ENCODE measurements at places on chromosomes 13 and 19.

DNA sequence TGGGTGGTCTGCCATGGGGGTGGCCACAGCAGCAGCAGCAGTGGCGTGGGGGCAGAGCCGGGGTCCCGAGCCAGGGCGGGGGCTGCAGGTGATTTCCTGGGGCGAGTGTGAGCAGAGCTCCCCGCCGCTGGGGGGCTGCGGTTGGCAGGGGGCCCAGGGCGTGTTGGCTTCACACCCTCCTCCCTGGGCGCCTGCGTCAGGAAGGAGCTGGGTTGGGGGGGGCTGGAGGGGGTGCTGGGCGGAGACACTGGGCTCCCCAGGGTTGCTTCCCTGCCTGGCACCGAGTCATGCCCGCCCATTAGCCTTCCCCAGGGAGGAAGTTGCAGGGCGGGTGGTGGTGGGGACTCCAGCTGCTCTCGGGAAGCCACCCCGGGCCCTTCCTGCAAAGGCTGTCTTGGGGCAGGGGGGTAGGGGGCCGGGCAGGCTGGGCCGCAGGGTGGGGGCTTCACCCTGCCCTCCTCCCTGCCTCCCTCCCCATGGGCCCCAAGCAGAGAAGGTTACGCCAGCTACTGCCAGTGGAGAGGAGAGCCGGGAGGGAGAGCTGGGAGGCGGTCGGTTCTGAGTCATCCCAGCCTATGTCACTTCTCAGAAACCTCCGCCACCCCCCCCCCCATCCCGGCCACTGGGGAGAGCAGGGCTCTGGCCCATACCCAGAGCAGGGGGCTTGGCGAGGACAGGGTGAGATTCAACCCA lies 4.6 kb downstream of the MIDN start:
- DNase-seq = no peak

GRCh38 chr13:30027569-30028455 lies 177.4 kb upstream of the UBL3 start:
- DNase-seq = no peak

DNA sequence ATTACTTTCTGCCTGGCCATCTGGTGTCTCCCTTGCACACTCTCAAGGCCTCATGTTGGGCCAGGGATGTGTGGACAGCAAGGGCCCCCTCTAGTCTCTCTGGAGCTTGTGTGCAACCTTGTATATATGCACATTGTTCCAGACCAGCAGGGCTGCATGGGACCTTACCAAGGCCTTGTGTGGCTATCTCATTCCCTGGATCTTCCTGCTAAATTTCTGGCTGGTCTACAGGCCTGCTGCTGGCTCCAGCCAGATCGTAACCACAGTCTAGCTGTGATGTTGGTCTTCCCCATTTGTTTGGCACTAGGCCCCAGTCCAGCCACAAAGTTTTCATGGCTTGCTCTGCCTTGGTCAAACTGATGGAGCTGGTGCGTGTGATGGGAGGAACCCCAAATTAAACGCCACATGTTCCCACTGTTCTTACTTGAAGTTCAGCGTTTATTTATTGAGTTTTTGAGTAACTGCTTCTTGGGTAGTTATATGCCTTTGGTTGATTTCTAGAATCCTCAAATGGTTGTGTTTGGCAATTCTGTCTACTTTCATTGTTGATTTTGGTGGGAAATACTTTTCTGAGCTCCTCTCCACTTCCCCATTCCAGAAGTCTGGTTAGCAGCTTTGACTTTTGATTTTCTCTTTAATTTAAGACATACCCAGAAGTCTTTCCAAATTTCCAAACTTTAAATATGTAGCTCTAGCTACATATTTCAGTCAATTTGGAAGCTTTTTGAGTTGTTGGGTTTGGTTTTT lies 56.4 kb downstream of the SIPA1L3 start:
- DNase-seq = peak; percentile 27

GRCh38 chr19:2149980-2150793 lies 1.2 kb downstream of the AP3D1 start:
- DNase-seq = no peak

- no peak for DNase-seq
Measured at GRCh38 chr13:46103037-46103436, 1.8 kb downstream of the CPB2 start.

GRCh38 chr13:52695856-52696255 lies 43.2 kb downstream of the SUGT1 start:
- no peak for DNase-seq

GRCh38 chr19:49890349-49891311 lies 6.1 kb downstream of the IL4I1 start:
- no peak for DNase-seq

DNA sequence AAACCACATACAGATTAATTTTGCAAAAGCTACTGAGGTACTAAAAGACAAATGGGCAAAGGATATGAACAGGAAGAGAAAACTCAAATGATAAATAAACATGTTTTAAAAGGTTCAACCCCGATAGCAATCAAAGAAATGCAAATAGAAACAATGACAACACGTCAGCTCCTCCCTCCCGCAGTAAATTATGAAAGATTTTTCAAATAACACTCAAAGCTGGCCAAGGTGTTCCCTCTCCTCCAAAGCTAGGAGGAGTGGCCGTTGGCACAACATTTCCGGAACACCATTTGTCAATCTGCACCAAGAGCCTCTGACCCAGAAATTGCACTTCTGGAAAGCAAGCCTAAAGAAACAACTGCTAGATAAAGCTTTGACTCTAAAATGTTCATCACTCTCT lies 28.3 kb downstream of the INSR start:
- no peak for DNase-seq

DNA sequence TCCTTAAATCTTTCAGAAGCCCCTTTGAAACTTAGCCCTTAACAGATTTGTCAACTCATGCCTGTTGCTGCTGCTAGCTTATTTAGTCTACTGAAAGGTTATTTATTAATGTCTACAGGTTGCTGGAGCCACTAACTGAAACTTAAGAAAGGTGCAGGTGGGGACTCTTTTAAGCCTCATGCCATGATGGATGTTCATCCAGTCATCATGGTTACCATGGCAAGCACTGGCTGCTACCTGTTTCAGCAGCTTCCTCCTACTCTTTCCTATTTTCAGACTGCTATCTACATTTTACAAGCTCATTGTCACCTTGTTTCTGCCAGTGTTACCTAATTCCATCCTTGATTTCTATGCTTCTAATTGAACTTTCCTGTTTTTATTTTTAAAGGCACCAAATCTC lies 27.1 kb downstream of the DGKH start:
- no peak for DNase-seq

- no peak for DNase-seq
Measured at GRCh38 chr13:60114499-60115028, 49.2 kb downstream of the DIAPH3 start.

GRCh38 chr13:40221460-40222201 lies 444.8 kb downstream of the FOXO1 start:
- DNase-seq = no peak

- DNase-seq = peak; percentile 77
Measured at GRCh38 chr13:18944501-18945068, 237.0 kb downstream of the TUBA3C start.

- no peak for DNase-seq
Measured at GRCh38 chr13:20197361-20197834, 4.7 kb upstream of the GJB2 start.

DNA sequence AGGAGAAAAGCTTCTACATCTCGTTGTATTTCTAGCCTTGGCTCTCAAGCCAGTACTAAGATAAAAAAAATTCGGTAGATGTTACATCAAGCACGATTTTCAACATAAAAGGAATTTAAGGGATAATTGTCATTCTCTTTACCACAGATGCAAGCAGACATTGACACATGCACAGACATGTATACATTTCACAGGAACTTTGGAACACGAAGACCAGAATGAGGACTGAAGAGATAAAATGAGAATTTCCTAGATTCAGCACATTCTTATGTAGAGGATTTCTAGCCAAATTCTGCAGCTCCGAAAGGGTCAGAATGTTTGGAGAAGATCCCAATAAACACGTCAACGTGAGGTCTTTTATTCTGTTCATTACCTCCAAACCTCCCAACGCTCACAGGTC lies 284.5 kb upstream of the ARGLU1 start:
- DNase-seq = no peak

DNA sequence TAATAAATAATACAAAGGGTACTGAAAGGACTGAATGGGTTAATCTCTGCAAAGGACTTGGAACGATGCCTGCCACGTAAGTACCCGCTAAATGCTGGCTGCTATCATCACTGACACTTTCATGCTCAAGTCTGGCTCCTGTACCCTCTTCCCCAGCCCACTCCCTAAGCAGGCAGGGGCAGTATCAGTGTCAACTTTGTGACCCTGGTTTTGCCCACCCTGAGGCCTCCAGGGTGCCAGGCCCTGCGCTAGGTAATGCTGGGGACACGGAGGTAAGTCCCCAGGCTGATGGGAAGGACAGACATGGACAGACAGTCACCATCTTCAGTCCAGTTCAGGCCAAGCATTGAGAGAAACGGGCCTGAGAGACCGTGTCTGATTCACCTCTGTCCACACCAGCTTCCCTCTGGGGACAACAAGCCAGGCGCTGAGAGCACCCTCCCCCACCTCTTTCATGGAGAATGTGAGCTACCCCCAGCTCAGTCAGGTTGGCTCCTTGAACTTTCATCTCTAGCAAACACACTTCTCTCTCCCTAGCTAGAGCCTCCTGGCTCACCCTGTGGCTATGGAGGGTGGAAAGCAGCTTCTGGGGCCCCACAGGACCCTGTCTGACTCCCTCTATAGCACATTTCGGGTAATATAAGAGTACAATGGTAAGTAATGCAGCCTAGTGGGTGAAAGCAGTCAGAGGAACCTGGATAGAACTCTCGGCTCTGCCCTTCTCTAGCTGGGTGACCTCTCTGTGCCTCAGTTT lies 800 bp downstream of the ETFB start:
- DNase-seq = no peak

DNA sequence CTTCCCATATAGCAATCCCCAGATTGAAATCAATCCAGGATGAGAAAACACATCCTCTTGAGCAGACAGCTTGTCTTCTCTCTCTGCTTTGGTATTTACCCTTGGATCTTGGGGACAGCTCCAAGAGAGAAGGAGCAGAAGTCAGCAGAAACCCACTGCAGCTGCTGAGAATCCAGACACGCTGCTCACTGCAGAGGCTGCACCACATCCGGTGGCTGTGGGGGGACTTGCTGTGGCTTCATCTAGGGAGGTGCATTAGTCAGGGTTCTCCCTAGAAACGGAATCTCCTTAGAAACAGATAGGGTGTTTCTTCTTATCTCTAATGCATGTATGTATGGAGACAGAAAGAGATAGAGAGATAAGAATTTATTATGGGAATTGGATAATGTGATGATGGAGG lies 2.7 kb downstream of the CYP4F12 start:
- no peak for DNase-seq

DNA sequence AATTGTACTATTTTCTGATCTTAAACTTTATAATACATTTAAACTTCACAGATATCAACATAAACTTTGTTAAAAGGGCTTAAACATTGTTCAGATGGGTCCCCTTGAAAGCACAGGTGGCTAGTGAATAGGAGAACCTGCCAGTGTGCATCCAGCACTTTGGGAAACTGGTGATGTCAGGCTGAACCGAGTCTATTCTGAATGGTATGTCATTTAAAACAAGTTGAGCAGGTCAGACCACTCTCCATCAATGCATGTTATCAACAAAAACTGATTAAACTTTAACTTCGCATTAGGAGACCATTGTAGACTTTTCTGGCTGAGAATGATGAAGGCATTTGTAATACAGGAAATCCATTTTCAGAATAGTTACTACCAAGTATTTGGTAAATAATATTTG lies 50.1 kb upstream of the FREM2 start:
- DNase-seq = no peak

DNA sequence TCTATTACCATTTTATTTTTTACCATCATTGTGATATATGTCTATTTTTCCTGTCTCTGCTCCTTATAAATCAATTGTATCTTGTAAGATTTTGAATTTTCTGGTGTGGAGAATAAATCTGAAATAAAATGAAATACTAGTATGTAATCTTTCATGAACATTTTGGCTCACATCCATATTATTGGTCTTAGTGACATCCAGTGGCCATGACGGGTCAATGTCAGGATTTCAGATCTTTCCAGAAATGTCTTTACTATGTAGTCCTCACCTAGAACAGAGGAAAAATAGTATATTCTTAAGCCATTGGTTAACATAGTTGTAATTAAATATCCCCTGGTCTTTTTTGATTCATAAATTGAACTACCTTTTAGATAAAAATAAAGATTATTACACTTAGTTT lies 109.8 kb upstream of the GPC6 start:
- no peak for DNase-seq

GRCh38 chr19:39865953-39866352 lies 19.8 kb upstream of the FBL start:
- DNase-seq = no peak

- DNase-seq = no peak
Measured at GRCh38 chr19:14085309-14085995, at the start of gene C19orf67. TSS of gene C19orf67 (minus strand) at chr19:14085783. CDS start at chr19:14085627, 156 bp downstream.

GRCh38 chr19:33552928-33553279 lies 31.3 kb upstream of the PEPD start:
- DNase-seq = no peak

DNA sequence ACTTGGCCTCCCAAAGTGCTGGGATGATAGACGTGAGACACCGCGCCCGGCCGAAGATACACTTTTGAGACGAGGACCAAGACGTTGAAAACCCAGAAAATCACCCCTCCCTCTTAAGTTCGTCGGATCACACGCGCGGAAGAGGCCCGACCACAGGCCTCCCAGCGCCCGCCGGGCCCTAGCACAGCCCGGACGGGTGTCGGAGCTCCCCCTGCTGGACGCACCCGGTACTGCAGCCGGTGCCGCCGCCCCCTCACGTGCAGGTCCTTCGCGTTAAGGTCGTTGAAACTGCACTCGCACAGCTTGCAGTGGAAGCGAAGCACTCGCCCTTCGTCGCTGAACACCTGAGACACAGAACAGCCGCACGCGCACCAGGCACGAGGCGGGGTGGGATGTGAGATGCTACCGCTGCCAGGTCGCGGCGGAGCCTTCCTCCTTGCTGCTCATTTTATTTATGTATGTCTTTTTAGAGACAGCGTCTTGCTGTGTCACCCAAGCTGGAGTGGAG lies 35.7 kb upstream of the MATK start:
- no peak for DNase-seq

DNA sequence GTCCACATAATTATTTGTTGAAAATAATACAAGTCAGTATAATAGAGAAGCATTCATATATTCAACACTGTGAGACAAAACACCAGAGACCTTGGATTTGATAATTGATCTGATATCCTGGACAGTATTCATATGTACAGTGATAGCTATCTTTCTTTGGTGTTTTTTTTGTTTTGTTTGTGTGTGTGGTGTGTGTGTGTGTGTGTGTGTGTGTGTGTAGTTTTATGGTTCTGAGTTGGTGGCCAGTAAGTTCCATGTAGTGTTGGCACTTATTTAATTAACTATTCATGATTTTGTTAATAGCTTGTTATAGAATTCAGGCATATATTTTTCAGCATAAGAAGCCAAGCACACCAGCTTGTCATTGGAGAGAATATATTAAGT lies 1.6 kb upstream of the ANGPTL6 start:
- DNase-seq = no peak

- no peak for DNase-seq
Measured at GRCh38 chr19:29576761-29577648, 29.1 kb upstream of the POP4 start.

- no peak for DNase-seq
Measured at GRCh38 chr19:28168557-28168956, 1044.4 kb downstream of the UQCRFS1 start.

Measured in chondrocyte (in vitro differentiated cells).